Placental pericyte (primary cell): ENCODE measurements at places on chromosomes 2 and 18. TPM values are rescaled to one million over a fixed set of nuclear protein-coding genes. Genes with fewer than 3 reads are reported as not detected.

The ABCB11 gene
- not detected in 2 replicates for total RNA-seq

The NOL4 gene
- not detected in 2 replicates for total RNA-seq

The LRRC30 gene
- not detected in 2 replicates for total RNA-seq

The SKOR2 gene
- total RNA-seq: not detected in 2 replicates

The PTPN2 gene
- total RNA-seq: 19.9 and 37.9 TPM in 2 replicates

The RAD51AP2 gene
- total RNA-seq: under 0.01 TPM in 1 of 2 replicates, not detected in the other

The PFN4 gene
- 0.29 and 0.88 TPM in 2 replicates for total RNA-seq

The BCL11A gene
- total RNA-seq: 0.88 and 1.6 TPM in 2 replicates

The TRIM43 gene
- total RNA-seq: not detected in 2 replicates

The CNGA3 gene
- not detected in 2 replicates for total RNA-seq

The RMC1 gene
- total RNA-seq: 28.4 and 32.2 TPM in 2 replicates

The ANKRD30B gene
- 0.14 and 0.88 TPM in 2 replicates for total RNA-seq

The PLCL1 gene
- under 0.01 and 0.43 TPM in 2 replicates for total RNA-seq

The SLC9A4 gene
- not detected in 2 replicates for total RNA-seq

The UGT1A4 gene
- not detected in 2 replicates for total RNA-seq

The IL36RN gene
- total RNA-seq: under 0.01 TPM in 1 of 2 replicates, not detected in the other

The UGT1A3 gene
- not detected in 2 replicates for total RNA-seq

The LHCGR gene
- total RNA-seq: not detected in 2 replicates

The KCNS3 gene
- 4.2 and 7.0 TPM in 2 replicates for total RNA-seq

The COL4A3 gene
- total RNA-seq: under 0.01 TPM in 1 of 2 replicates, not detected in the other

The PSMA8 gene
- not detected in 2 replicates for total RNA-seq

The C2orf92 gene
- 2.4 and 5.9 TPM in 2 replicates for total RNA-seq

The SNORC gene
- 2.0 and 2.2 TPM in 2 replicates for total RNA-seq

The CAPN14 gene
- 0.14 TPM in 1 of 2 replicates, not detected in the other for total RNA-seq

The ZNF638 gene
- total RNA-seq: 119 and 125 TPM in 2 replicates

The CDC42EP3 gene
- 113 and 197 TPM in 2 replicates for total RNA-seq

The PROKR1 gene
- not detected in 2 replicates for total RNA-seq

The IL36A gene
- not detected in 2 replicates for total RNA-seq

The HEATR5B gene
- 18.4 and 36.7 TPM in 2 replicates for total RNA-seq

The DQX1 gene
- total RNA-seq: not detected in 2 replicates

The ITGA6 gene
- total RNA-seq: 7.2 and 123 TPM in 2 replicates

The HS6ST1 gene
- total RNA-seq: 16.2 and 22.0 TPM in 2 replicates

The ZNF892 gene
- 2.4 and 3.6 TPM in 2 replicates for total RNA-seq

The SERPINB13 gene
- not detected in 2 replicates for total RNA-seq

The SLC30A3 gene
- 0.14 TPM in 1 of 2 replicates, not detected in the other for total RNA-seq

The SEPTIN10 gene
- 93.4 and 105 TPM in 2 replicates for total RNA-seq

The MAL gene
- not detected in 2 replicates for total RNA-seq

The DLX1 gene
- total RNA-seq: 0.43 TPM in 1 of 2 replicates, not detected in the other

The TRABD2A gene
- 1.8 and 2.6 TPM in 2 replicates for total RNA-seq
